ENCODE measurements at places on chromosomes 16 and 17. TPM values are rescaled to one million over a fixed set of nuclear protein-coding genes. Genes with fewer than 3 reads are reported as not detected.

The KCNJ12 gene
- total RNA-seq = 0.52 TPM

The KIF19 gene
- total RNA-seq = 2.3 TPM

The CACNG1 gene
- total RNA-seq = not detected

The TEKT1 gene
- not detected for total RNA-seq

The TAC4 gene
- not detected for total RNA-seq

The ERI2 gene
- 16.3 TPM for total RNA-seq

The RNU2-1 gene
- not detected for total RNA-seq

The BLMH gene
- total RNA-seq = 48.1 TPM

The GAST gene
- not detected for total RNA-seq

The WNT9B gene
- total RNA-seq = not detected

The SLC5A11 gene
- total RNA-seq = not detected

The TBCD gene
- 38.9 TPM for total RNA-seq

- DNase-seq = no peak
These were observed 24.0 kb downstream of the CYLD start for GRCh38 chr16:50765861-50766260.

GRCh38 chr17:10119203-10120108, 79.0 kb downstream of the GAS7 start:
- DNase-seq = peak; percentile 70

DNA sequence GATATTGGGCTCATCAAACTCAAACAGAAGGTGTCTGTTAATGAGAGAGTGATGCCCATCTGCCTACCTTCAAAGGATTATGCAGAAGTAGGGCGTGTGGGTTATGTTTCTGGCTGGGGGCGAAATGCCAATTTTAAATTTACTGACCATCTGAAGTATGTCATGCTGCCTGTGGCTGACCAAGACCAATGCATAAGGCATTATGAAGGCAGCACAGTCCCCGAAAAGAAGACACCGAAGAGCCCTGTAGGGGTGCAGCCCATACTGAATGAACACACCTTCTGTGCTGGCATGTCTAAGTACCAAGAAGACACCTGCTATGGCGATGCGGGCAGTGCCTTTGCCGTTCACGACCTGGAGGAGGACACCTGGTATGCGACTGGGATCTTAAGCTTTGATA, 2.6 kb upstream of the HPR start:
- no peak for DNase-seq

DNA sequence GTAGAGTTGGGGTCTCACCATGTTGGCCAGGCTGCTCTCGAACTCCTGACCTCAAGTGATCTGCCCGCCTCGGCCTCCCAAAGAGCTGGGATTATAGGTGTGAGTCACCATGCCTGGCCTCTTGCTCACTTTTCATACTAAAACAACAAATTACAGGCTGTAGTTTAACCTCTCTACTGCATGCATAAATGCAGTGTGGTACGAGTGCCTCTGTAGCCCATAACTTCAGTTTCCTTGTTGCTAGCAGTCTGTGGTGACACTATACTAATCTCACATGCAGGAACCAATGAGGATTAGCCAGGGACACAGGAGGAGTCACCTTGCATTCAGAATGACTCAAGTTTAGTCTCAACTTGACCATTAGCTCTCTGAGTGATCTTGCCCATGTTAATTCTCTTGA, 20.1 kb downstream of the HMOX2 start:
- no peak for DNase-seq

DNA sequence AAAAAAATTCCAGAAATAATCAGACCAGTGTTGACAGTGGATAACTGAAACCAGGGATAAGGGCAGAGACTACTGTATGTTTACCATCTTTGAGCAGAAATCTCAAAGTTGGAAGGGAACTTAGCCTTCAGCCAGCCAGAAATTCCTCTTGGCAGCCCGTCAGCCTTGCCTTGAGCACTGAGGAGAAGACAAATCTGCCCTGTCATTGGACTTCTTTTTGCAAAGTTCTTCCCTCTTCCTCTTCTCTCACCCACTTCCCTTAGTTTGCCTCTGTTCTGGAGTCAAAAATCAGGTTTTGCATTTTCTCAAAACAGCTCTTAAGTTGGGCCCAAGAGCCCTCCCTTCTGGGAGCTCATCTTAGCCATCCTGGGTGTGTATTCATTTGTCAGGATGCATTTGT, 6.2 kb downstream of the TUFM start:
- DNase-seq = no peak

- DNase-seq = peak; percentile 81
These were observed 52.9 kb upstream of the LGALS9 start for GRCh38 chr17:27577884-27578717.

GRCh38 chr16:20727181-20727580, 14.4 kb downstream of the THUMPD1 start:
- DNase-seq = no peak

GRCh38 chr17:71553381-71553780, 567.4 kb upstream of the SOX9 start:
- DNase-seq = no peak

- no peak for DNase-seq
These were observed 1622.3 kb downstream of the CDH8 start for GRCh38 chr16:60413969-60414368.

- DNase-seq = no peak
These were observed 32.8 kb downstream of the BEAN1 start for GRCh38 chr16:66459878-66460277.

DNA sequence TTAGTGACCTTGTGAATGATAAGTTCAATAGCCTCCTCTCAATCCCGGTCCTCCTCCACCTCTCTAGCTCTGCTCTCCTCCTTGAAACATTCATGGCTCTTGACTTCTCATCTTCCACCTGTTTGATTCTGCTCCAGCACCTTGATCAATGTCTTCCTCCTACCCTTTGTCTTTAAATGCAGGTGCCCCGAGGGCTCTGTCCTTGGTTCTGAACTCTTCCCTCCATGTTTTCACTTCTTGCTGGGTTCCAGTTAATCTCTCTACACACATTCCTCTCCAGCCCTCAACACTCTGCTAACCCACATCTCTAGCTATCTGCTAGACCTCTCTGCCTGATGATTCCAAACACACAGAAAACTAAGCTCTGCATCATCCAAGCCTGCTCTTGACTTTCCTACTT, 13.4 kb downstream of the CD300E start:
- DNase-seq = no peak

DNA sequence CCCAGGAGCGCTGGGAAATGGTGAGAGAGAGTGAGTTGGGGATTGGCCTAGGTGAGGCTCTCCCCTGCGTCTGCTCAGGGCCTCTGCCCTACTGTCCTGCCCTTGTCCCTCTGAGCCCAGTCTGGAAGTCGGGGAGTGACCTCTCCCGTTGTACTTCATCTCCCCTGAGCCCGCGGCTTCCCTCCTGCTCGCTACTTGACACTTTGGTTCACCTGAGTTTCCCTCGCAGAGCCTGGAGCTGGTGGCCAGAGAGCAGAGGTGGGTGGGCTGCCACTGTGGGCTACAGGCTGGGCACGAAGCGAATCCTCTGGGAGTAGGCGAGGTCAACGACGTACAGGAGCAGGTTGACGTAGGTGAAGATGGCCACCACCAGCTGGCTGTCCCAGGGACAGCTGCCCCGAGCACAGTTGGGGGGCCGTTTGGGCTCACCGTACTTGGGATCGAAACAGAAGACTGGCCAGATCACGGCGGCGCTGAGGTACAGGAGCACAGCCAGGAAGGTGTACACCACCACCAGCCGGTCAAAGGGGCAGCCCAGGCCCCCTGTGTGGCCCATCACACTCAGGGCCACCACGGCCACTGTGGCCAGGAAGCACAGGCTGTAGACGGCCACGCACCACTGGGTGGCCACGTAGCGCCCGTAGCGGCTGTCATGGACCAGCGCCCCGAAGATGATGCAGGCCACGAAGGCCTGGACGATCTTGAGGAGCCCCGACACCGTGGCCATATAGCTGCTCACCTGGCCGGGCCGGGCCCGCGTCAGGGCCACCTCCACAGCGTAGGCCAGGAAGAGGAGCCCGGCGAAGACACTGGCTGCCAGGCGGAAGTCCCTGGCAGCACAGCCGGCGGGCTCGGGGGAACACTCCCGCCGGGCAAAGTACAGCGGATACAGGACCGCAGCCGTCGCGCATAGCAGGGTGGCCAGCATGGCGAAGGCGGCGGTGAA, 3.7 kb upstream of the PYCR1 start:
- no peak for DNase-seq

DNA sequence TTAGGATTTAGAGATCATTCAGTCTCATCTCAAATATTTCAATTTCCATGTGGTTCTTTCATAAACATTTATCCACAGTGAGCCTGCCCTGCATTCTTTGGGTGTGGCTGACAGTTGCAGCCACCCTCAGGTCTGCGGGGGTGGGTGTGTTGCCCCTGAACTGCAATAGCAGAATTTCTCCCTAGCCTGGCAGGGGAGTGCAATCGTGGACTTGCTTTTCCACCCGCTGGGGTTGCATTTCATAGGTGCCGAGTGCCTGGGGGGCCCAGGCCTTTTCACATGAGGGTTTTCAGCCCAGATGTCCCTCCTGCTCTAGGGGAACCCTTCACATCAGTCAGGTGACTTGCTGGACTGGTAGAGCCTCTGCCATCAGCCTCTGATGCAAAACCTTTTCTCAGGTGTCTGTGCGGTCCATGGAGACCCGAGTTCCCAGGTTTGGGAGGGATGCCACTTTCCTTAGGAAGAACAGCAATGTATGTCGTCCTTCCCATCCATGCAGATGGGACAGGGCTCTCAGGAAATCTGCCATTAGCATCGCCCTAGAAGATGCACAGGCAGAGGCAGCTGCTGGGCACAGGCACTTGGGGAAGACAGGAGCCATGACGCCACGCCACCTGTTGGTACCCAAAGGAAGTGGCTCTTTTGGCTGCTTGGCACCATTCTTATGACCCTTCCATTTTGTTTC, 2.4 kb upstream of the USP36 start:
- peak; percentile 49 for DNase-seq

DNA sequence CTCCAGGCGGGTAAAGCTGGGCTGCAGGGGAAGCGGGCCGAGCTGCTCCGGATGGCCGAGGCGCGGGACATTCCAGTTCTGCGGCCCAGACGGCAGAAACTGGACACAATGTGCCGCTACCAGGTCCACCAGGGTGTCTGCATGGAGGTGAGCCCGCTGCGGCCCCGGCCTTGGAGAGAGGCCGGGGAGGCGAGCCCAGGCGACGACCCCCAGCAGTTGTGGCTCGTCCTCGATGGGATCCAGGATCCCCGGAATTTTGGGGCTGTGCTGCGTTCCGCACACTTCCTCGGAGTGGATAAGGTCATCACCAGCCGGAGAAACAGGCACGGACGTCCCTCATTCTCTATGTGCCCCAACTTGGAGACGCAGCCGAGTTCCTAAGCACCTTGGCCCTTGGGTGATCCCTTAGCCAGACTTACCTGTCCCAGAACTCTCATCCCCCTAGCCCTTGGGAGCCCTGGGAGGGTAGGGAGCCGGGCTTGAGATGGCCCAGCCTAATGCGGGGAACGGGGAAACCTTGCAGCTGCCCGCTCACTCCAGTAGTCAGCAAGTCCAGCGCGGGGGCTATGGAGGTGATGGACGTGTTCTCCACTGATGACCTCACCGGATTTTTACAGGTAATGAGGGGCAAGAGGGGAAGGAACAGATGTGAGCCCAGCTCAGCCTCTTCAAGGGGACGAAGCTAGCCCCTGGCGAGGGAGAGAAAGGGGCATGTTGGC, 806 bp downstream of the MRM1 start:
- peak; percentile 16 for DNase-seq

DNA sequence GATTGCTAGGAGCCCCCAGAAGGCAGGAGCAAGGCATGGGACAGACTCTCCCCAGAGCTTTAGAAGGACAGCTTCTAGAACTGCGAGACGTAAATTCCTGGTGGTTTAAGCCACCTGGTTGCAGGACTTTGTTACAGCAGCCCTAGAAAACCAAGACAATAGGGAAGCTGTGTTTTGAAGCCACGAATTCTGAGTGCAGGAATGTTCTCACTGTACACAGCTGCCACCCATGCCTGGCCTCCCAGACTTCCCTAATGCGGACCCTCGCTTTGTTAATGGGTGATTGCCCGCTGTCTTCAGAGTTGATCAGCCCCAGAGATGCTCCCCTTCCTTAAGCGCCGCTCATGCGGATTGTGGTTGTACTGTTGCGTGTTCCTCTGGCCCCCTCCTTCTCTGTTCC, 177.1 kb downstream of the MSI2 start:
- no peak for DNase-seq

DNA sequence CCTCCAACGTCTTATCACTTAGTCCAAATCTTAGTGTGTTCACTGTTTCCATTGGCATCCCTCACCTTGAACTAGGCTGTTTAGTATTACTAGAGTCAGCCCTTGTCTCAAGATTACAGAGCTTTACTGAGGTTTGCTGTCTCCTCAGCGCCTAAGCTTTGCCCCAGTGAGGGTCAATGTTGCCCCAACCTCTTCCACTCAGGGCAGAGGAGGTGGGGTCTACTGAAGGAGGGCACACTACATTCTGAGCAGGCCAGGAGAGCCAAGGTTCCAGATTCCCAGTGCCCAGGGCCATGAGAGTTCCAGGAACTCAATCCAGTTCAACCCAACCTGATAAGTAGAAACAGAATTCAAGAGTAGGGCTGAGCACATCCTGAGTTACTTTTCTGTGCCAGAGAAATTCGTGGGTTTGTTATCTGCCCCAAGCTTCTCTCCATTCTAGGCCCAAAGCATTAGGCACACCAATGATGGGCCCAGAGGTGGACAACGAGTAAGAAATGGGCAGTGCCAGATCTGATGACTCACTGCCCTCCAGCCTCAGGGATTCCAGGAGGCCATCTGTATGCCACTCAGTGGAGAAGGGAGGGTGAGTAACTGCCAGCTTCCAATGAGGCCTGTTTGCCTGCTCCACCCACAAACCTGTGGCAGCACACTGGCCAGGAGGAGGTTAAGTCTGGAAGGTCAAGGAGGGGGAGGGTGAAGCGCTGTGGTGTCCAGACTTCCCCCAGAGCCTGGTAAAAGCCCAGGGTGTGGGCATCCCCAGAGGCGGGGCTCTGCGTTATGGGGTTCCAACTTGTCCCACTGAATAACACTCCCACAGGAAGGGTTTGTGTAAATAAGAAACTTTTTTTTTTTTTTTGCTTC, 8.2 kb downstream of the TUBG2 start:
- DNase-seq = peak; percentile 64

DNA sequence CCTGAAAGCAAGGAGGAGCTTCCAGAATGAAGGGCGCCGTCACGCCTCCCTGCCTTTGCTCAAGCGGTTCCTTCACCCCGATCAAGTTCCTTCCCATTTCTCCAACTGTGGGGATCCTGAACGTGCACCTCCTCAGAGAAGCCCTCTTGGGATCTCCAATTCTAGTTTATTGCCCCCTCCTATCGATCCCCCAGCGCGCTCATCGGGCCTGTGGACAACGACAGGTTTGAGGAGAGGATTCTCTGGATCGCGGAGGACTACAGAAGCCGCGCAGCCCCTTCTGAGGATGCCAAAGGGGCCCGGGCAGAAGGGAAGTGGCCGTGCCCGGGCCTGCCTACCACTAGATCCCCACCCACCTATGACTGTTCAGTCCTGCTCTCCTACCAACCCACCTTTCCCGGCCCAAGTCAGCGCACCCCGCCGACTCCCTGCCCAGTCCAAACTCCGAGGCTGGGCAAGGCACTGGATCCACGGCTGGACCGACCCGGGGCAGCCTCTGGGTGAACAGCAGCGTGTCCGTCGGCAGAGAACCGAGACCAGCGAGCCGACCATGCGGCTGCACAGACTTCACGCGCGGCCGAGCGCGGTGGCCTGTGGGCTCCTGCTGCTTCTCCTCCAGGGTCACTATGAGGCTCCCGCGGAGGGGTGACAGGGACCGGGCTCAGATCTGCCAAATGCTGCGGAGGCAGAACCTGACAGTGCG, 12.8 kb upstream of the CES3 start:
- DNase-seq = peak; percentile 37

Measured in body of pancreas (tissue), 4 donors.